ENCODE measurements at places on chromosomes 2 and 18.

DNA sequence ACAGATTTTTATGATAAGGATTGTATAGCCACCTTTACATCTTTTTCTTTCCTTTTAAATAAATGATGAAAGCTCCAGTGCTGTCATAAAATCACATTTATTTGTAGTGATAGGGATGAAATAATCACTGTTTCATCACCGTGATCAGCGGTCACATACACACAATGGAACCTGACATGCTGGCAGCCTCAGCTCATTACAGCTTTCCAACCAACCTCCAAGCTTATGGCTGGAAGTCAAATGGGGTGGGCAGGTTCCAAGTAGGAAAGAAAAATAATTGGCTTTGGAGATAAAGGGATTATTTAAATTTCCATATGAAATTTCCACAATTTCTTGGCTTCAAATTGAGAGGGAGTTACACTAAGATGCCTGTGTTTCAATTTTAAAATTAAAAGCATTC is 251.3 kb downstream of the PLCL1 start:
- no peak for DNase-seq

- DNase-seq = peak; percentile 92
Observed at GRCh38 chr2:219552382-219553167, 8.7 kb downstream of the TMEM198 start.

- DNase-seq = no peak
Observed at GRCh38 chr2:3078684-3079083, 298.9 kb downstream of the EIPR1 start.

DNA sequence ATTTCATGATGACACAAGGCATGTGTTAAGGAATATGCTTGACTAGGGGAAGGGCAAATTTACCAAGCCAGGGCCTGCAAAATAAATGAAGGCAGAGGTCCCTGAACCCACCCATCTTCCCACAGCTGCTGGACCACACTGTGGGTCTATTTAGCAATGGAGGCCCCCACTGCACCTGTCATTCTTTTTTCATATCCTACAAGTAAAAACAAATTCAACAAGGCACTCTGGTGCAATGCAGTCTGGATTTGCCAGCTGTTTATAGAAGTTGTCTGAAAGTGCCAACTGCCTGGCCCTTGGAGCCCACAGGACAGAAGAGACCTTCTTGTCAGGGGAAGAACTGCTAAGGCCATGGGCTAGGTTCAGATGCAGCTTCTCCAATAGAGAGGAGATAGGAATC is 112.8 kb upstream of the ATL2 start:
- no peak for DNase-seq

- DNase-seq = no peak
Observed at GRCh38 chr2:31260870-31261269, 26.9 kb downstream of the EHD3 start.

- DNase-seq = no peak
Observed at GRCh38 chr2:27016801-27017325, 15.9 kb upstream of the TMEM214 start.

- no peak for DNase-seq
Observed at GRCh38 chr2:424306-425171, 136.6 kb upstream of the ALKAL2 start.

GRCh38 chr2:88690591-88691338 is 708 bp upstream of the RPIA start:
- no peak for DNase-seq

DNA sequence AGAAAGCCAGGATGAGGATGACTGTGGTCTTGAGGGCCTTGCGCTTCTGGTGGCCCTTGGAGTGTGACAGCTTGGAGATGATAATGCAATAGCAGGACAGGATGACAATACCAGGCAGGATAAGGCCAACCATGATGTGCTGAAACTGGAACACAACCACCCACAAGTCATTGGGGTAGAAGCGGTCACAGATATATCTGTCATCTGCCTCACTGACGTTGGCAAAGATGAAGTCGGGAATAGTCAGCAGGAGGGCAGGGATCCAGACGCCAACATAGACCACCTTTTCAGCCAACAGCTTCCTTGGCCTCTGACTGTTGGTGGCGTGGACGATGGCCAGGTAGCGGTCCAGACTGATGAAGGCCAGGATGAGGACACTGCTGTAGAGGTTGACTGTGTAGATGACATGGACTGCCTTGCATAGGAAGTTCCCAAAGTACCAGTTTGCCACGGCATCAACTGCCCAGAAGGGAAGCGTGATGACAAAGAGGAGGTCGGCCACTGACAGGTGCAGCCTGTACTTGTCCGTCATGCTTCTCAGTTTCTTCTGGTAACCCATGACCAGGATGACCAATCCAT is 2.7 kb downstream of the CXCR4 start:
- DNase-seq = no peak

- DNase-seq = no peak
Observed at GRCh38 chr2:121078899-121079298, 206.1 kb downstream of the TFCP2L1 start.

DNA sequence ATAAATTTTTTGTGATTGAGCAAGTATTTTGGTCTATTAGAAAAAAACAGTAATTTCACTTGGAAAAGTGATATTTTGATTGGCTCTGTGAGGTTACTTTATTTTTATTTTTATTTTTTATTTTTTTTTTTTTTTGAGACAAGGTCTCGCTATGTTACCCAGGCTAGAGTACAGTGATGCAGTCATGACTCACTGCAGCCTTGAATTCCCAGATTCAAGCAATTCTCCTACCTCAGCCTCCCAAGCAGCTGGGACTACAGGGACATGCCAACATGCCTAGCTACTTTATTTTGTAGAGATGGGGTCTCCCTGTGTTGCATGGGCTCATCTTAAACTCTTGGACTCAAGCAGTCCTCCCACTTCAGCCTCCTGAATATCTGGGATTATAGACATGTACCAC is 60.9 kb upstream of the MGAT5 start:
- DNase-seq = no peak

GRCh38 chr2:179613701-179614100 is 247.7 kb downstream of the ZNF385B start:
- no peak for DNase-seq

DNA sequence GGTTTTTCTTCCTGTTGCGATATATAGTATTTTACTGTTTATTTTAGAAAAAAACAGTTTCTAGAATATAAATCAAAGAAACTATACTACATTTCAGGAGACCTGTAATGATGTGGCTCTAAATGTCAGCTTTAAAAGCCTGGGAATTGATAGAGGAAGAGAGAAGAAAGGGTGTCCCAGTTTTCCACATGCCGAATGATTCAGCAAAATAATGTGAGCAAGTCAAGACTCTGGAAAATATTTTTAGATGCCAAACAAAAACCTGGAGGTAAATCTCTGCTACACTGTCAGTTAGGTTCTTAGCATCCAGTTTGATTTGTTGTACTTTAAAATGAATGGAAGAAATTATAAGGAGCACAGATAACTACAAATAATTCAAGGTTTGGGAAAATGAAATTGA is 67.1 kb upstream of the DSG1 start:
- no peak for DNase-seq

GRCh38 chr2:11685906-11686470 is 16.0 kb upstream of the NTSR2 start:
- no peak for DNase-seq

DNA sequence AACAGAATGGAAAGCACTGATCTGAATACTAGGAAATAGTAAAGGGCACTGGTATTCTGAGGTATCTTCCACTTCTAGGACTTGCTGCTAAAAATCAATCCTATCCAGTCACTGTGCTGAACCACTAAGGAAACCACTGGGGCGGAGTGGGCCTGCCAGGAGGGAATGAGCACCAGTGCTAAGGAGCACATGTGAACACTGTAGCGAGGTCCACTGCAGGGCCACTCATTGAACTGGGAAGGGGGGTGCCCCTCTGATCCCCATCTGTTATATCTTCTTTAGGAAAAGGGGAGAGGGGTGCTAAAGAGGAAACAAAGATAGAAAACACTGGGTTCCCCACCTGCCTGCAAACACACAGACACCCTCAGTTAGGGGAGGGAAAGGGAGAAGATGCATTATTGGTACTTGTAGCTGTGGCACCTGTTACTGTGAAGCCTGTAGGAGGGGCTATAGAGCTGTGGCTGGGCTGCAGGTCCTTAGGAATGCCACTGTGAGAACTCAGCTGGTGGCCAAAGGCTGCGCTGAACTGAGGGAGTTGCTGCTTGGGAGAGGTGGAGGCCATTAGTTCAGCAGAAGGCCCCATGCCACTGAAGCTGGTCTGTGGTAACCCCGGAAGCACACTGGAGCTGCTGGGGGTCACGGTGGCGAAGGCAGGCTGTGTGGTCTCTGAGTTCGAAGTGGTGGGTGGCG is 81.8 kb downstream of the INO80D start:
- DNase-seq = no peak
